Stimulated activated CD8-positive, alpha-beta memory T cell treated with anti-CD3 and anti-CD28 coated beads, Interleukin-7, amount 100 ng/mL, for 1 hour (primary cell): ENCODE measurements at places on chromosomes 11 and 22.

- no peak for DNase-seq
These were observed 83.2 kb downstream of the TEAD1 start for GRCh38 chr11:12757416-12757815.

- DNase-seq = no peak
These were observed 5.5 kb upstream of the ANKK1 start for GRCh38 chr11:113382121-113382520.

DNA sequence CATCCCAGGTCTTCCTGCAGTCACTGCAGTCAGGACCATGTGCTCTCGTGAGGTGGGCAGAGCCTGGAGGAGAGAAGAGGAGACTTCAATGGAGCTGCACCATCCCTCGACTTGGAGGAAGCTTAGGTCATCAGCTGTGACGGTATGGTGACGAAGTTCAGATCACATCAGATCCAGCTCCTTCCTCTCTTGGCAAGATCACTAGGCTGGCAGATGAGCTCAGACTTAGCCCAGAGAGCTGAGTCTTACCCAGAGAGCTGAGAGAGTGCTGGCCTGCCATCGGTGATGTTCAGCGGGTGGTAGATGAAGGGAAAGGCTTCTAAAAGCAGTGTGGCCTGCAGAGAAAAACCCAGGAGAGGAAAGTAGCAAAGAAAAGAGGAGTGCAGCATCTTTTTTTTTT, 1.8 kb upstream of the SLC15A3 start:
- no peak for DNase-seq

GRCh38 chr11:86062719-86063118, 6.2 kb downstream of the PICALM start:
- no peak for DNase-seq

- no peak for DNase-seq
These were observed 25.6 kb downstream of the OR2AG2 start for GRCh38 chr11:6746086-6746618.

GRCh38 chr11:63709336-63709884, 28.1 kb downstream of the RTN3 start:
- no peak for DNase-seq

DNA sequence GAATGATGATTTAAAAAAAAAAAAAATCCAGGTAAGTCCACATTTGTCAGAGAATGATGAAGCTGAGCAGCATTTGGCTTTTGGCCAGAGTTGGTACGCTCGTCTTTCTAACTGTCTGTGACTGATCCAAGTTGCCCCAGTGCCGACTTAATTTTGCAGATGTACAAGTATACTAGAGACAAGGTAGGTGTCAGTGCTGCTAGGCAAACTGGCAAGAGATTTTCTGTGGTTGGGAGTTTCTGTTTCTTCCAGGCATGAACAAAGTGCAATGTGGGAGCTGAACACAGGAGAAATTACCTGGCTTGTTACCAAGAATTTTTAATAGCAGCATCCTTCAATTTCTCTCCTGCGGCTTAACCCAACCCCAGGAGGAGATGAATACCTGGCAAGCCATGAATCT, 307.7 kb downstream of the BUD13 start:
- no peak for DNase-seq

- DNase-seq = no peak
These were observed 45.2 kb downstream of the PPFIA1 start for GRCh38 chr11:70315716-70316115.

- no peak for DNase-seq
These were observed 7.3 kb downstream of the GRAMD1B start for GRCh38 chr11:123437236-123437979.

- no peak for DNase-seq
These were observed 62.8 kb downstream of the MORC2 start for GRCh38 chr22:30905696-30906341.

- DNase-seq = no peak
These were observed 196.2 kb downstream of the MAML2 start for GRCh38 chr11:96146765-96147164.

GRCh38 chr22:40243891-40244290, 66.2 kb downstream of the TNRC6B start:
- DNase-seq = no peak

GRCh38 chr22:50178471-50178864, 7.2 kb upstream of the TRABD start:
- DNase-seq = no peak

- no peak for DNase-seq
These were observed 24.2 kb downstream of the BLID start for GRCh38 chr11:122091835-122092234.

GRCh38 chr22:44839061-44839460, 86.7 kb downstream of the ARHGAP8 start:
- DNase-seq = no peak

DNA sequence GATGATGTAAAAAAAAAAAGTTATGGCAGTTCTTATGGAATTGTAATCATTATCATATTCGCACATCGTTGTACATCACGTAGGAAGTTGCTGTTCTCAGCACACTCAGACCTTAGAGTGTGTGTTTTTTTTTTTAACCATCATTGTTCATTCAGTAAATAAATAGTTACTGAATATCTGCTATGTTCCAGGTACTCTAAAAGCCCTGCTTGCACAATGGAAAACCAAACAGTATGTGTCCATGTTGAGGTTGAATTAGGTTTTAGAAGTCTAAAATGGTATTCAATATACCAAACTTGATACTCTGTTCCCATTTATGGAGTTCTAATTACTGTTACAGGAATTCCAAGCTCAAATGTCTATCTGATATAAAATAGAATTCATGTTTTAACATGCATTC, 41.2 kb downstream of the PDHX start:
- DNase-seq = no peak

DNA sequence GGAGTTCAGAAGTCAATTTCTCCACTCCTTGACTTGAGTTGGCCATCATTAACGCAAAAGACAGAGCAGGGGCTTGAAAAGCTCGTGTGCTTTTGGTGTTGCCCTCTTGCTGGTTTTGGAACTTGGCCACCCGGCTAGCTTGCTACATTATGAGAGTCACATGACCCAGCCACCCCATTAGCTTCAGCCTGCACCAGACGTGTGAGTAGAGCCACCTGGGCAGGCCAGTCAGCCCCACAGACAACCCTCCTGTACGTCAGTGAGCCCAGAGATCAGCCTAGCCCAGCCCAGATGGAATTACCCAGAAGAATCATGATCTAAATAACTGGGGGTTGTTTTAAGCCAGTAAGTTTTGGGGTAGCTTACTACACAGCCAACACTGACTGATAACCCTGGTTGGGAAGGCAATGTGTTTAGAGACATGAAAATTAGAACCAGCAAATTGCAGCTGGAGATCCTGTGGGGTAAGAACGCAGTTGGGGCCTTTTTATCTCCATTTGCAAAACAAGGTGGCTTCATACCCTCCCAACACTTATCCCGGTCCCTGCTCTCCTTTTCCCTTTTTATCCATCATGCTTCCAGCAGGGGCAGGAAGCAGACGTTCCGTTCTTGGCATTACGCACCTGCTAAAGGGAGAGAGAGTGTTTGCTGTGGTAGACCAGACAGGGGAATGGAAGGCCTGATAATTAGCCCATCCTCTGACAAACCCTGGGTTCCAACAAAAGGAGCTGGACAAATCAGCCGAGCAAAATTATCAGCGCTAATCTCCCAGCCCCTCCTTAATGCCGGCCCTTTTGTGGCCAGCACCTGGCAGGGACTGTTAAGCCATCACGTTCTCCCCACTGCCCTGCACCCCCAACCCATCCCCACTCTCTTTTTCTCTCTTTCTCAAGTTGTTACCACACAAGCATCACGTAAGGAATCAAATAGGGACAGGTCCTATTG, 548.7 kb upstream of the CADM1 start:
- no peak for DNase-seq

GRCh38 chr11:6631361-6631890, 12.2 kb upstream of the TPP1 start:
- DNase-seq = no peak

- no peak for DNase-seq
These were observed 93.6 kb downstream of the FEZ1 start for GRCh38 chr11:125402435-125402834.

GRCh38 chr11:46237248-46238077, 40.0 kb upstream of the CREB3L1 start:
- DNase-seq = no peak

GRCh38 chr11:11501546-11502262, 120.1 kb downstream of the GALNT18 start:
- DNase-seq = no peak

GRCh38 chr11:62799486-62799885, 5.8 kb downstream of the NXF1 start:
- DNase-seq = no peak

- DNase-seq = no peak
These were observed 93.2 kb downstream of the RELT start for GRCh38 chr11:73469401-73469800.

- DNase-seq = no peak
These were observed 371.8 kb upstream of the CHORDC1 start for GRCh38 chr11:90594658-90595057.

DNA sequence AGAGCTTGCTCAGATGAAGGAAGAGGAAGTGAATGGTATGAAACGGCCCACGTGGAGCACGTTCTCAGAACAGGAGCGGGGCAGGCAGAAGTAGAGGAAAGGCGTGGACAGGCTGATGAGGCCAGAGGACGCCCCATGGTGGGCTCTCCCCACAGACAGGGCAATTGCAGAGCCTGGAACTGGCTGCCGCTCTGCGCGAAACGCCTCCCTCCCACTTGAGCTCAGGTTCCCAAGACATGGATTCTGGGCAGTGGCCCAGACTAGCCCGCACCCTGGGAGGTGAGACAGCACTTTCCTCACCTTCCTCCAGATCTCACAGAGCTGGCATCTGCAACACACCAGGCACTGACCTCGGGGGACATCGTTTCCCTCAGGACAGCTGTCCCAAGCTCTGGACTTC, 117.6 kb downstream of the PHF21B start:
- DNase-seq = no peak

GRCh38 chr22:17268501-17269223, 49.4 kb upstream of the ADA2 start:
- no peak for DNase-seq

GRCh38 chr11:67432655-67433349, 4.5 kb downstream of the RPS6KB2 start:
- no peak for DNase-seq
